ENCODE measurements at places on chromosomes 2 and 18.

DNA sequence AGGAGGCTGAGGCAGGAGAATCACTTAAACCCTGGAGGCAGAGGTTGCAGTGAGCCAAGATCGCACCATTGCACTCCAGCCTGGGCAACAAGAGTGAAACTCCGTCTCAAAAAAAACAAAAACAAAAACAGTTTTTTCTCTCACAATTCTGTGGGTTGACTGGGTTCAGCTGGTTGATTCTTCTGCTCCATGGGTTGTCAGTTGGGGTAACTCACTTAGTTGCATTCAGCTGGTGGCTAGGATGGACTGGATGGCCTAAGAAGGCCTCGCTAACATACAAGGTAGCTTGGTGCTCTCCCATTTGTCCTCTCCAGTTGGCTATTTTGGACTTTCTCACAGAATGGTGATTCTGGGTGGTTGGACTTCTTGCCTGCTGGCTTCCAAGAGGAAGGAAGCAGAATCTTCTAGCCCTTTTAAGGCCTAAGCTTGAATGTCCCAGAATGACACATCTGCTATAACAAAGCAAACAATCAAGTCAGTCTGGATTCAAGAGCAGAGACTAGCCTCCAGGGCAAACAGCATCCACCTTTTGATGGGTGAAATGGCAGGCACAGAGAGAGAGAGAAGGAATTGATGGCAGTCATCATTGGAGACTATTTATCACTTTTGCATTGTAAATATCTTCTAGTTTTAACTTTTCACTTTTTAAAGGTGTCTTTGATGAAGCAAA lies 17.9 kb downstream of the LAMA3 start:
- no peak for DNase-seq

- DNase-seq = no peak
These were observed 264.6 kb upstream of the AGAP1 start for GRCh38 chr2:235229236-235229635.

DNA sequence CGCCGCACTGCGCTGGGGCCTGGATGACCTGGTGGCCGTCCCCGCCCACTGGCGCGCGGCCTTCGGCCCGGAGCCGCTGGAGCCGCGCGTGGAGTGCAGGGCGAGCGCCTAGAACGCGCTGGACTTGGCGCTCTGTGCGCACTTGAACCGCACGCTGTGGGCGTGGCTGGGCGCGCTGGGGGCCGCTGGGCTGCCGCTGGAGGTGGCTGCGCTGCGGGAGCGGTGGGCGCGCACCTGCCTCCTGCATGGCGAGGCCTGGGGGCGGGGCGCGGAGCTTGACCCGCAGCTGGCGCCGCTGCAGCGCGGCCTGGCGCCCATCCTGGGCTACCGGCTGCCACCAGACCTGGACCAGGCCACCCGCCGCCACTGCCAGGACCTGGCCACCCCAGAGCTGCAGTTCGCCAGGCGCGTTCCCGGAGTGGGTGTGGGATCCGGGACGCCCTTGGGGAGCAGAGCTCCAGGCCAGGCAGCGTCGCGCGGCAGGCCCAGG lies 9.9 kb downstream of the AQP12B start:
- peak; percentile 55 for DNase-seq

GRCh38 chr18:7561909-7562460 lies 5.1 kb upstream of the PTPRM start:
- no peak for DNase-seq

DNA sequence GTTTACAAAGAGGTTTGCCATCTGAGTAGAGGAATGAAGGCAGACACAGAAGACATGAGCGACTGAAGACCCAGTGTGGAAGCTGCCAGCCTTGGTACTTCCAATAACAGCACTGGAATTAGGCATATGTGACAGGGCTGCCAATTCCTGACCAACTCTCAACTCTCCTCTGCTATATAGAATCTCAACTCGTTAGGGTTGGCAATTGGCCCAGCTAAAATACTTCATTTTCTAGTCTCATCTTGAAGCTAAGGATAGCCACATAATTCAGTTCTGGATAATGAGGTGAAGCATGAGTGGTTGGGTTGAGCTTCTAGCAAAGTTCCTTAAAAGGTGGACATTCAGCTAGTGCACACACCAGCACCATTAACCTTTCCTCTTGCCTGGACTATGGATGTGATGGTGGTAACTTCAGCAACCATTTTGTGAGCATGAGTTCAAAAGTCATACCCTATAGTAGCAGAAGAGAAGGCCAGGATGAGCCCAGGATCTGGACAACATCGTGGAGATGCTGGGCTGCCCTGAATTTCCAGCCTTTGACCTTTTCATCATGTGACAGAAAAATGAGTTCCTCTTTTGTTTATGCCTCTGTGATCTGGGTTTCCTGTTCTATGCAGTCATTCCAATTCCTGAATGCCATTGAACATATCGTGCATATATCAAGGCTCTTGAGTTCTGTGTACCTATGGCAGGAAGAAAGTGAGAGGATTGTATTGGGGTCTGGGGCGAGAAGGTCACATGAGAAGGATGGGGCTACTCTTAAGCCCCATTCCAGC lies 68.1 kb upstream of the HAAO start:
- no peak for DNase-seq

DNA sequence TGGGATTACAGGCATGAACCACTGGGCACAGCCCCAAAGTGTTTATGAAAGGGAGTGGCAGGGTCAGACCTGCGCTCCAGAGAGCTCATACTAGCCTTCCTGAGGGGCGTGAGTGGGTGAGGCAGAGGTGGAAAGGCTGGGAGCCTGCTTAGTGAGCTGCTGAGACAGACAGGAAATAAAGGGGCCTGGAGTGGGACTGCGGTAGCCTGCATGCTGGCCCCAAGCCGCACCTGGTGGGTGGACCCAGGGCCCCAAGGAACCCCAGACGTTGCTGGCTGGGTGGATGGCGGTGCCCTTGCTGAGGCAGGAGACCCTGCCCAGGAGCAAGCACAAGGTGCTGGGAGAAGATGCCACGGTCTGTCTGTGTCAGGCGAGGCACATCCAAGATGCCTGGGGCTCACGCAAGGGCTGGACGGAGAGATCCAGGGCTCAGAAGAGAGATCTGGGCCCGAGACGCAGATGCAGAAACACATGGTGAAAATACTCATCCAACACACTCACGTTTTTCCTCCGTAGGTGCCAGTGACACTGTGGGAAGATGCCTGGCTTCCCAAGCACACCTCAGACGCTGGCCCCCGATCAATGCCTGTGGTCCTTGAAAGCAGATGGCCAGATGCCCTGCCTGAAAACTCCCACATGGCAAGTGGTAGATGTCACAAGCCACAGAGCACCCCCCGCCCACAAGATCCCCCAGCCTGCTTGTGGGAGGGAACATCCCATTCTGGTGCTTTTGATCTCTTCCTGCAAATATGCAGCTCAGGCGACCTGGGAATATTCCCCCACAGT lies 151.1 kb downstream of the GLI2 start:
- DNase-seq = peak; percentile 28
